ENCODE measurements at places on chromosomes 7 and 10.

DNA sequence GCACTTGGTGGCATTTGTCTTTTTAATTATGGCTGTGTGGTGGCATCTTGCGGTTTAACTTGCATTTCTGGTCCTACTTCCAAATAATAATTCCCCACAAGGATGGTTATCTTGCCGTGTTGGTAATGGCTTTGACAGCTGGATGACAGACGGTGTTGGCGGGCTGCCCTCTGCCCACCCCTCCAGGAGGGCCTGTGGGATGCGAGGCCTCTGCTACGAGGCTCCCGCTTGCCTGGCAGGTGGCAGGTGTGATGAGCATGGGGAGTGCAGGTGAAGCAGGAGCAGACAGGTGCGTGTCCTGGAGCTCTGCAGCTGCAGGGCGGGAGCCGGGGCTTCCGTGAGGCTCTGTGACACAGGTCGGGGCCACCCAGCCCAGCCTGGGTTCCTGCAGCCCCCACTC, 11.8 kb downstream of the INPP5A start:
- DNase-seq: no peak

- no peak for DNase-seq
Measured at GRCh38 chr10:51472154-51472553, 227.2 kb downstream of the CSTF2T start.

- no peak for DNase-seq
Measured at GRCh38 chr10:2556883-2557282, 510.5 kb upstream of the PFKP start.

DNA sequence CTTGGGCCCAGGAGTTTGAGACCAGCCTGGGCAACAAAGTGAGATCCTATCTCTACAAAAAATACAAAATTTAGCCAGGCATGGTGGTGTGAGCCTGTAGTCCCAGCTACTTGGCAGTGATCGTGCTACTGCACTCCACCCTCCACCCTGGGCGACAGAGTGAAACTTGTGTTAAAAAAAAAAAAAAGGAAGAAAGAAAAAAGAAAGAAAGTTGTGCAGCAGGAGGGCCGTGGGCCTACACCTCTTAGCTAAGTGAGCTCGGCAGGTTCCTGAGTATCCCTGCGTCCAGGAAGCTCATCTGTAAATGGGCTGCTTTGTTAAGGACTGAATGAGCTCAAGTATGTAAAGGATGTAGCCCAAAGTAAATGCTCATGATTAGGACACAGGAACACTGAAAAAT, 155.0 kb downstream of the RNF216 start:
- no peak for DNase-seq

- no peak for DNase-seq
Measured at GRCh38 chr7:16271990-16272665, 149.2 kb downstream of the CRPPA start.

DNA sequence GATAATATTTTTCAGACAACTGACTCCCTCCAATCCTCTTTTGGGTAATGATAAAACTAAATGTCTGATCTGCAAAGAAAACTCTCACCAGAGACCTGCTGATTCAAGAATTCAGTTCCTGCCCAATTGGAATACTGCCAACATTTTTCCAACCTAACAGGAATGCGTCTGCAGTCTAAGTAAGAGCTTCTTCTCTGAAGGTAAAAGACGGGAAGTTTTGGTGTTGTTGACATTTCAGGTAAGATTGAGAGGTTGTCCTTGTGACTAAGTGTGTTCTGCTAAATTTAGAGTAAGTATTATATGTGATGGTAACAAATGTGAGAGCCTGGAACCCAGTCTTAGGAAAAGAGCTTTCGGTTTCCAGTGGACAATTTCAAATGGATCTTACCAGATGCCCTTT, 17.6 kb downstream of the IFIT5 start:
- no peak for DNase-seq

DNA sequence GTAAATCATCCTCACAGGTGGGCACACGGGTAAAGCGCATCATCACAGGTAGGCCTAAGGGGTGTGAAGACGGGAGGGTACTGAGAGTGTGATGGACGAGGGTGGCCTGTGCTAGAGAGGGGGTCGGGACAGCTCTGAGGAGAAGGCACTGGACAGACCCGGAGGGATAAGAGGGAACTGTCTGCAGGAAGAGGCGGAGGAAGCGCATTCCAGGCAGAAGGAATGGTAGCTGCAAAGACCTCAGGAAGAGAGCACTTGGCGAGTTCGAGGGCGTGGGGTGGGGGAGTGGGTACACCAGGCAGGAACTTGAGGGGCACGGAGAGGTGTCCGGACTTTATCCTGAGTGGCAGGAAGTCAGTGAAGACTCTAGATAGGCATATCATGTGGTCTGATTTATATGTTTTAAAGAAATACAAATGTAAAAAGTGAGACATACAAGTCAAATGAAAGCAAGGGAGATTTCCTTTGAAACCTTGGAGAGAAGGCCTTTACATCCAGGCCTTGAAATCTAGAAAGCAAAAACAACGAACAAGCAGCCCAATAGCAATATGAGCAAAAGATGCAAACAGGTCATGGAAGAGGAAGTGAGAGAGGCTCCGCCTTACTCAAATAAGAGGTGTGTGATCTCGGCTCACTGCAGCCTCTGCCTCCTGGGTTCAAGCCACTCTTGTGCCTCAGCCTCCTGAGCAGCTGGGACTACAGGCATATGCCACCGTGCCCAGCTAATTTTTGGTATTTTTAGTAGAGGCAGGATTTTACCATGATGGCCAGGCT, 3.6 kb downstream of the LHPP start:
- no peak for DNase-seq

DNA sequence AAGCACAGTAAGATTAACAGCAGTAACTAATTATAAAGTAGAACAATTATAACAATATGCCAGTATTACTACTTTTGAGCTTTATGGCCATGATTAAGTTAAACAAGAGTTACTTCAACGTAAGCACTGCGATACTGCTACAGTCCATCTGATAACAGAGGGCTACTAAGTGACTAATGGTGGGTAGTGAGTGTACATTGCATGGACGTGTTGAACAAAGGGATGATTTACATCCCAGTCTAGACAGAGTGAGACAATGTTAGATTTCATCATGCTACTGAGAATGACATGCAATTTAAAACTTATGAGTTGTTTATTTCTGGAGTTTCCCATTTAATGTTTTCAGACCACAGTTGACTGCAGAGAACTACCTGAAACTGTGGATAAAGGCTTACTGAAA, 45.6 kb downstream of the TPST1 start:
- no peak for DNase-seq

DNA sequence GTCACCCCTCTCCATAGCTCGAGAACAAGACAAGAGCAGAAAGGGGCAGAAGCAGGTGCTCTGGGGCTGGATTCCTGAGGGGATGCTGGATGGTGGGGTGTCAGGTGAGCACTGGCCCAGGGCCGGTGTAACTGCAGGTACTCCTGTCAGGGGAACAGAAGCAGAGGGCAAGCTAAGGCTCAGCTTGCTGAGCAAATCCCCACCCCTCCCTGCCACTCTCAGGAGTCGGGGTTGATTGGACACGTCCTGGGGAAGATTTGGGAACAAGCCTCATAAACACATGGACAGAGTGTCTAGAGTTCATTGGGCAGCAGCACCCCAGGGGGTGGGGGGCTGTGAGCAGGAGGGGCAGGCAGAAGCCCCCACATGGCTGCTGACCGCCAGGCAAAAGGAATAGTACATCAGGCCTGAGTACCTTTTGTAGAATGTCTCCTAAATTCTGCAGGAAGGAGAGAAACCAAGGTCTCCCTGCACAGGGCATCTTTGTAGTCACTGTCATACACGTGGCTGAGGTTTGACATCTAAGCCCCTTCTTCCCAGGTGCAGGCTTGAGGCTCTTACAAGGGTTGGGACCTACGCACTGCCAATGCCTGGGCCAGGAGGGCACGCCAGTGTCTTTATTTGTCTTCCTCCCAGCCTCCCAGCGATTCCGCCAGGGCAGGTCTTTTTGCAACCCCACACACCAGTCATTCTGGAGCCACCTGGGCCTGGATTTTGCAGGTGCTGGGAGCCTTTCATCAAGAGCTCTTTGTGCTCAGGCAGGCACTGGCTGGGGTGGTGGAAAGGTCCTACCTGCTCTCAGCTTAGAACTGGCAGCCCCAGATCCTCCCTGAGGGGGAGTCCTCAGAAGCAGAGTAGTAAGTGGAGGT, 2.8 kb downstream of the CALML3 start:
- DNase-seq: no peak

- no peak for DNase-seq
Measured at GRCh38 chr7:143345428-143345900, 17.0 kb downstream of the FAM131B start.

- no peak for DNase-seq
Measured at GRCh38 chr10:121167534-121168243, 316.5 kb downstream of the WDR11 start.

DNA sequence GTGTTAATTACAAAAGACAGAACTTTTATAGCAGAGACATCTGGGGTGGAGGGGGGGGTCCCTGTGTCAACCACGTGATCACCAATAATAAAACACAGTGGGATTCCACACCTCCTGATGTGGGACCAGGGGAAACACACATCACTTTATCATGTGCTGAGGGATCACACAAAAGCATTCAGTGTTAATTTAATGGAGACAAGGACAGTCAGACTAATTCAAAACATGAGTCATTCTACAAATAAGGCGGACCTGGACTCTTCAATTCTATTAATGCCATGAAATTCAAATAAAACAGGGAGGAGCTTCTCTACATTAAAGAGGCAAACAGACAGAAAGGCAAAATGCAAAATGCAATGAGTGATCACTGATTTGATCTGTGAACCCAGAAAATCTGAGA, 67.3 kb upstream of the PFKP start:
- no peak for DNase-seq

DNA sequence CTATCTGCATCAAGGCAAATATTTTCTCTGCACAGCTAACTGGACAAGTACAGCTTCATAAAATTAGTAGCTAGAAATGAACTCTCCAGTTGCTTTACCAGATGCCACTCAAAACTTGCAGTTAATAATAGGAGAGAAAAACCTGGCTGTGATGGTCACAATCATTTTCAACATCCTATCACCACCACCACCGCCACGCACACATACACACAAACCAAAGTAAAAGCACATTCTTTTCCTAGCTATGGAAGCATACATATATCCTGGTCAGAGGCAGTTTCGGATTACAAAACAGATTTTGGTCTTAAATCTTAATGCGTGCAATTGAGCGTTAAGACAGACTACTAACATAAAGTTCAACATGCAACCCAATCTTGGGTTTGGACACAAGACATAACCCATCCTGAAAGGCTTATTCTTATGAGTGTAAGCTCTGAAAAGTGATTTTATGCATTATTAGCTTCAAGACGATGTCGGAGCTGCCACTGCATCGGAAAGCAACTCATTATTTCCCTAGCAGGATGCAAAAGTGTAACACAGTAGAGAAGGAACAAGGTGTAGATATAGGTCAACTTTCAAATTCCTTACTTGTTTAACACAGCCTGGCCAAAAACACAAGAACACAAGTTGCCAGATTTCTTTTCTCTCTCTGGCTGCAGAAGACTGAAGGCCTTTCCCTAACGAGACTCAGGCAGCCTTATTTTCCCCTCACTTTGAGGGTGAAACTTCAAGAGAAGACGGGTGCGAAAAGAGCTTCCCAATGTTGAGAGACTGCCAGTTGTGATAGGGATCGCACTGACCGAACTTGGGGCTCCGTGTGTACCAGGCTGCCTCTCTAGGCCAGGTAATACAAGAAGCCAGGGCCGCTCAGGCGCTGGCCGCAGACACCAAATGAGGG, 1.2 kb downstream of the CACUL1 start:
- no peak for DNase-seq

GRCh38 chr10:373526-374309, 238.5 kb downstream of the ZMYND11 start:
- DNase-seq: no peak

DNA sequence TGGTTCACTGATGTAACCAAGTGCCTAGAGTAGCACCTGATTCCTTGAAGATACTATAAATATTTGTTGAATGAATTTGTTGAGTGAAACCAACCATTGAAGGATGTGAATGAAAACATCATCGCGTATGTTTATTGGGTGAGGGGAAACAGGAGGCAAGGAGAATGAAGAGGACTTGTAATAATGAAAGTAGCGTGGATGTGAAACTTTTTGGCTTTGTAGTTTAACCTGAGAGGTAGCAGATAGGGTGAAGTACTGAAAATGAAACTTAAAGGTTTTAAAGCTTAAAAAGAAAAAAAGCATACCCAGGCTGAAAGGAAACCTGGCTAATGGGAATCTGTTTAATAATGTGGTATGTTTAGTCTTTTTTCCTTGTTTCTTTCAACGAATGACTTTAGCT, 5.2 kb downstream of the CCNY start:
- no peak for DNase-seq

DNA sequence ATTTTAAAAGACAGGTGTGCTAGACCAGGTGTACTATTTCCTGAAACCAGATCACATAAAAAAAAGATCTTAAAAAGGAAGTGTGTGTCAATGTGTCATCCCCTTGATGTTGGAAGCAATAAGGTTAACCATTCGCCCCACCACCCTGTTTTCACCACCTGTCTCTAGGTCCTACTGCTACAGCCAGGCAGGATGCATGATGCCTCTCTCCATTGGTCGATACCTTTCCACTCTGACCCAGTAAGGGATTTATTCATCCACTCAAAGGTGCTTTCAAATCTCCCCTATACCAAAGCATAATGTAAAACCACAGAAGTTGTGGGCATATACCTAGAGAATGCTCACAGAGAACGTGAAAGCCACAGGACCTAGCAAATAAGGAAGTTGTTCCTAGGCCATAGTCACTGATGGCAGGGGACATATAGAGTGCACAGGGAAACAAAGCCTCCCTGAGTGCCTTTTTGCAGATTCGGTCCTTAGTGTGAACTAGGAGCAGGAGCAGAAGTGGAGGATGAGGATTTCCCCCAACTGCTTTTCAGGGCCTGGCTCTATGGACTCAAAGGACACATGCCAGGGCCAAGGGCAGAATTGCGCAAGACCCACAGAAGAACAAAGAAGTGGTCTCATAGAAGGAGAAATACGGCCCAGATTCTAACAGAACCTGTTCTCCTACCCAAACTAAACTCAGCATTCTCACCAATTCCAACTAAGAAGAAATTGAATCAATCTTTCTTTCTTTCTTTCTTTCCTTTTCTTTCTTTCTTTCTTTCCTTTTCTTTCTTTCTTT, 631.5 kb upstream of the NRP1 start:
- no peak for DNase-seq

- peak; percentile 2 for DNase-seq
Measured at GRCh38 chr10:6014241-6014761, 37.0 kb upstream of the IL15RA start.

DNA sequence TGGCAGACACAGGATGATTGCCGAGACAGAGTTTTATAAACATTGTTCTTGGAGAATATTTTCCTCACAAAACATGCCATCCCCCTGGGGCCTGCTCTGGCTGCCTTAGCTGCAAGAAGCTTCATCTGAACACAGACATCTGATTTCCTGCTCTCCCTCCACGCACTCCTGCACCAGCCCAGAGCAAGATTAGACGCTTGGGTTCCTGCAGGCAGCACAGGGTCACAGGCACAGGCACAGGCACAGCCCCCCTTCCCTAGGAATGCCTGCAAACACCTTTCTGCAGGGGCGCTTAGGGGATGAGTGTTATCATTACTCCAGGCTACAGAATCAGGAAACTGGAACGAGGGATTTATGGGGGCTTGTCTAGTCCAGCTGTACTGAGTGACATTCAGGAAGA, 450.3 kb downstream of the GRID1 start:
- no peak for DNase-seq
